ENCODE measurements at places on chromosomes 16 and 17.

DNA sequence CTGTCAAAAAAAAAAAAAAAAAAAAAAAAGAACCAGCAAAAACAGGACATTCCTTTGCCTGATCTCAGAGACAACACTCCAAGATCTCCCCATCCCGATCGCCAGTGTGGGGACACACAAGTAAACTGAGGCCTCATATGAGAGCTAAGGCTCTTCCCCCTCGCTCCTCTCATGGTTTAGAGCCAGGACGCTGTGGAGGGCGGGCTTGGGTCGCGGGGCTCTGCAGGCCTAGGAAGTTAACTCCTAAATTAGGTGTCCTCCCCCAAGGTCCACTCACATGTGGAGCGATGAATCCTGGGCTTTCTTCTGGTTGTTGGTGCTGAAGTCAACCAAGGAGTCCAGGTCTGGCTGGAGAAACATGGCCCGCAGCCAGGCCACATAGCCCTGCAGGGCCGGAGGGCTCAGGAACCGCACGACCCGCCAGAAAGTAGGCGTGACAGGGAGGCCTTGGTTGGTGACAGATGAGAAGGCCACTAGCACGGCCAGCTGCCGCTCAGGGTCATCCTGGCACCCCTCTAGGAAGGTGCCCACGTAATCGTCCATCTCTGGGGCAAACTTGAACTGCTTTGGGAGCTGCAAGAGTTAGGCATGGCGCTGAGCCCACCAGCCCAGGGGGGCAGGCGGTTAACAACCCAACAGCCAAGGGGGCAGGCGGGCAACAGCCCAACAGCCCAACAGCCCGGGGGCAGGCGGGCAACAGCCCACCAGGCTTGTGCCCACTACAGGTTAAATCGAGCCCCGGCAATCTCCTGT lies 5.2 kb downstream of the MYBBP1A start:
- no peak for DNase-seq

GRCh38 chr17:34579017-34579946 lies at the start of gene TMEM132E:
TSS of gene TMEM132E (plus strand) at chr17:34579582. CDS start at chr17:34581077, 1,495 bp downstream.
- peak; percentile 80 for DNase-seq

GRCh38 chr17:879546-880442 lies 97.6 kb downstream of the MRM3 start:
- DNase-seq = peak; percentile 98

- DNase-seq = no peak
Measured at GRCh38 chr16:88585927-88586581, 15.9 kb downstream of the ZC3H18 start.

GRCh38 chr16:10662212-10662611 lies 32.5 kb downstream of the TEKT5 start:
- DNase-seq = no peak

DNA sequence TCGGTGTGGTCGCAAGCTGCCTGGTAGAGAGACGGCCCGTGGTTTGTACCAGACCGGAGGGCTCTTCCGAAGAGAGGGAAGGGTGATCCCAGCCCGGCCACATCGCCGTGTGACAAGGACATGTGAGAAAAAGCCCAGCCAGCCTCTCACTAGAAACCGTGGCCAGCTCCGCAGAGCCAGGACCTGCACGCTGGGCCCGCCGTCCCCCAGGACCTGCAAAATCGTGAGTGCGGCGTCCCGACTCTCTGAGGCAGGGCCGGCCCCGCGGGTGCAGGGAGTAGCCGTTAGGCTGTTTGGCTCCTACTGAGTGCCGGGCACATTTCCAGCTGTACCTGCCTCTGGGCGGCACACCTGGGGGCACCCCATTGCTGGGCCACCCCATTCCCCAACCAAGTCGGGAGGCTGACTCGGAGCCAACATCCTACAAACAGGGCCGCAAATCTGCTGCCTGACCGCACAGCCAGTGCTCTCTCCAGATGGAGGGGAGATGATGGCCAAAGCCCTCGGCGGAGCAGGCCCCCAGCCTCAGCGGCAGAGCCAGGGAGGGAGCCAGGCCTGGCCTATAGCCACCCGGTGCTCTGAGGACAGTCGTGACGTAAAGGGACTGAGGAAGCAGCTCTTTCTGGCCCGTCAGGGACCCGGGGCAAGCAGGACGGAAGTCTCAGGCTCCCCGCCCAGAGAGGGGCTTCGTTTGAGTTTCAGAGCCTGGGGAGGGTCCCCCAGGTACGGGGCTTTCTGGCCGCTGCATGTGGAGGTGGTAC lies 33.6 kb upstream of the PABPN1L start:
- DNase-seq = no peak

- DNase-seq = peak; percentile 94
Measured at GRCh38 chr17:81838753-81839255, 4.0 kb upstream of the PPP1R27 start.

- DNase-seq = no peak
Measured at GRCh38 chr17:49436174-49436573, 21.5 kb upstream of the PHB1 start.

DNA sequence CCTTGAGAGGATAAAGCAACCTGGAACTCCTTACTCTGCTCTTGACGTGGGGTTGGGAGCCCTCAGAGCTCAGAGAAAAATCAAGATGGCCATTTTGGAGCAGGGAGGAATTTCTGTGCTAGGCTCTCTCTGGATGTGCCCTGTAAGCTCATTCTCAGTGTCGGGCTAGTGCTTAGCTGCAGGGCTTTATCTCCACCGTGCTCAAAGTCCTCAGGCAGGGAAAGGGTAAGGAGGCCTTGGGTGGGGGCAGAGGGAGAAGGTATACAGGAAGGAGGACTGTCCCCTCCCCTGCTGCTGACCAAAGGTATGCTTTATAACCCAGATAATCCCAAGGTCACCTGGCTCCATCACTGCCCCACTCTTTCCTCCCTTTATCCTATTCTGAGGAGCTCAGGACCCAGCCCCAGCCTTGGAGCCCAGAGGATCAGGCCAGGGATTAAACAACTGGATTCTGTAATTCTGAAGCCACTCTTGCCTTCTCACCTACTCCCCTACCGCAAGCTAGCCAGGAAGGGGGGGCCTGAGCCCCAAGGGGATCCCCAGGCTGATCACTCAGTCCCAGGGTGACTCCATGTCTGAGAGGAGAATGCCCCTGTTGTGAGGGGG lies 1.1 kb downstream of the DHRS11 start:
- peak; percentile 40 for DNase-seq

DNA sequence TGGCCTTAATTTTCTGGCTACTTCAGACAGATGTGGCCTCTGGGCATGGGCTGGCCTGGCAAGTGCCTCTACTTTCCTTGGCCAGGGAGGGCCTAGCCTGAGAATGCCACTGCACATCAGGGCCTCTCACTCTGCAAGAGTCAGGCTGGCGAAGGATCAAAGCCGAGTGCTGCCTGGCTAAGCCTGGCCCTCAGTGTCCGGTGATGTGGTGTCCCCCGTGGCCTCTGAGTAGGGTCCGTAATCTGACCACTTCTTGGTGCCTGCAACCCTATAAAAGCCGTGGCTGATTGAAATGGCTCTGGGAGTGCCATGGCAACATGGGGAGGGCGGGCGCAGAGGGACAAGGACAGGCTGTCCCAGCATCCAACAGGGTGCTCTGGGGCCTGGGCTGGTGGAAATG lies 30.2 kb downstream of the TBX4 start:
- peak; percentile 55 for DNase-seq

DNA sequence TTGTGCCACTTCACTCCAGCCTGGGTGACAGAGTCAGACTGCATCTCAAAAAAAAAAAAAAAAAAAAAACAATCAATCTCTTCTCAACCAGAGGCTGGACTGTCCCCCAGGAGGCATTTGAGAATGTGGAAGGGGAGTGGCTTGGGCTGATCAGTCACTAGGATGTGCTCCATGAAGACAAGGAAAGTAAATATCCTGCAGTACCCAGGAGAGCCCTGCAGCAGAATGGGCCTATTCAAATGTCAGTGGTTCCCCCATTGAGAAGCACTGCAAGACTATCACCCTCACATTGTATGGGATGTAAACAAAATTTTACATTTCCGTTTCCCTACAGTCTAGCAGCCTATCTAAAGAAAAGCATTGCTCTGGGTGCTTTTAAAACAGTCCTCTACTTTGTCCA lies 70.3 kb downstream of the DNAH9 start:
- no peak for DNase-seq

GRCh38 chr16:15415511-15415985 lies 18.8 kb upstream of the BMERB1 start:
- no peak for DNase-seq

- DNase-seq = no peak
Measured at GRCh38 chr16:49754495-49755312, 101.2 kb downstream of the ZNF423 start.

GRCh38 chr17:42456223-42457106 lies 2.2 kb upstream of the ATP6V0A1 start:
- no peak for DNase-seq

DNA sequence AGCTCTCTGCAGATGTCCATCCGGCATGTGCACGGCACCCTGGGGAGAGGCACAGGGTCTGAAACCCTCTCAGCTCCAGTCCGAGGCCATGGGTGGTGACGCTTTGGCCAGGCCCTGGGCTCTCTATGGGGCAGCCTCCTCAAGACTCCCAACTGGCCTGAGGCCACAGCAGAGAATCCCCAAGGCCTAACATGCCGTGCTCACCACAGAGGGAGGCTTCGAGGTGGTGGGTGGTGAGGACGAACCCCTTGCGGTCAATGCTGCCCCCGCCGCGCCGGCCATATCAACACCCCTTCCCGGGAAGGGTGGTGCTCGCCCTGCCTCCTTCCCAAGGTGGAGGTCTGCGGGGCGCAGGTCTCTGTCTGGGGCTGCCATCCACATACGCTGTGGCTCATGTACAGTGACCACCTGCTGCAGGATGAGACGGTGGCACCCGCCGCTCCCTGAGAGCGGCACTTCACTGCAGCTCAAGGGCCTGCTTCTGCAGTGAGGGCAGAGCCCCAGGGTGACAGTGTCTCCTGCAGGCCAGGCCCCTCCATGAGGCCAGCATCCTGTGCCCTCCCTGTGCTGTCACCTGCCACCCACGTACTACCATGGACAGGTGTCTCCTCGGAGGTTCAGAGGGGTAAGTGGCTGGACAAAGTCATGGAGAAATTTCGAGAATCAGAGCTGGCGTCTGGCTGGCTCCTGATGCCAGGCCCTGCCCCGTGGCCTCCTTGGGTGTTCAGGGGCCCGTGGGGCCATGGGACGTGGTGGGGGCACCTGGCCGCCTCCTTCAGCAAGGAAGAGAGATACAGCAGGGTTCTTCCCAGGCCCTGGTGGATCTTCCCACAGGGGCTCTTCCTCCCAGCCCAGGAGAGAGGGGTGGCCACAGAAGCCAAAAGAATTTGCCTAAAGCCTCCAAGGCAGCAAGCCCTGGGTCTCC lies 54.6 kb upstream of the ACSF3 start:
- DNase-seq = no peak

DNA sequence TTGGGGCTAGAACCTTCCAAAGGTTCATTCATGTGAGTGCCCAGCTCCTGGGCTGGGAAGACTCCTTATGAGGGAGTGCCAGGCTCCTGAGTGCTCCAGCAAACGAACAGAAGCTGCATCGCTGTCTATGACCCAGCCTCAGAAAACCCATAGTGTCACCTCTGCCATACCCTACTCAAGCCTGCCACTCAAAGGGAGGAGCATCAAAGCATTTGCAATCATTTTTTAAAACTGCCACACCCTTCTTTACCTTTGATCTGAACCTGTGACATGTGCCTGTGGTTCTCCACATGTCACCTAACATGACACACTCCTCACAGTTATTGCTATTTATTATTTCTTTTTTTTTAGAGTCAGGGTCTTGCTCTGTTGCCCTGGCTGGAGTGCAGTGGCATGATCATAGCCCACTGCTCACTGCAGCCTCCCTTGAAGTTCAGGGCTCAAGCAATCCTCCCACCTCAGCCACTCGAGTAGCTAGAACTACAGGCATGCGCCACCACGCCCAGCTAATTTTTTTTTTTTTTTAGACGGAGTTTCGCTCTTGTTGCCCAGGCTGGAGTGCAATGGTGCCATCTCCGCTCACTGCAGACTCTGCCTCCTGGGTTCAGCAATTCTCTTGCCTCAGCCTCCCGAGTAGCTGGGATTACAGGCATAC lies 7.3 kb upstream of the KDM8 start:
- DNase-seq = no peak

DNA sequence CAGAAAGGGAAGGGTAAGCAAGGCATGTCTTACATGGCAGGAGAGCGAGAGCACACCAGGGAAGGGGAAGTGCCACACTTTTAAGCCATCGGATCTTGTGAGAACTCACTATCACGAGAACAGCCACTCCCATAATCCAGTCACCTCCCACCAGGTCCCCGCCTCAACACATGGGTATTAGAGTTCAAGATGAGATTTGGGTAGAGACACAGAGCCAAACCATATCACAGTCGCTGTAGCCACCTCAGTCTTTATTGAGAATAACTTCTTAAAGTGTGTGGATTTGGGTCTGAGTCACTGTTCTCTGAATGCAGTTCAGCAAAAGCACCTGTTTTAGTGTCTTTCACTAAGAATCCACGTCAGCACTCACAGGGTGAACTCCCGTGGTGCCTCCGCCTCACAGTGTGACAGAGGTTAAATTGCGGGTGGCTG lies 195.2 kb upstream of the CHMP6 start:
- no peak for DNase-seq

GRCh38 chr16:74795104-74795503 lies 20.5 kb upstream of the FA2H start:
- DNase-seq = no peak

- DNase-seq = no peak
Measured at GRCh38 chr16:69204172-69204571, 17.2 kb downstream of the SNTB2 start.

DNA sequence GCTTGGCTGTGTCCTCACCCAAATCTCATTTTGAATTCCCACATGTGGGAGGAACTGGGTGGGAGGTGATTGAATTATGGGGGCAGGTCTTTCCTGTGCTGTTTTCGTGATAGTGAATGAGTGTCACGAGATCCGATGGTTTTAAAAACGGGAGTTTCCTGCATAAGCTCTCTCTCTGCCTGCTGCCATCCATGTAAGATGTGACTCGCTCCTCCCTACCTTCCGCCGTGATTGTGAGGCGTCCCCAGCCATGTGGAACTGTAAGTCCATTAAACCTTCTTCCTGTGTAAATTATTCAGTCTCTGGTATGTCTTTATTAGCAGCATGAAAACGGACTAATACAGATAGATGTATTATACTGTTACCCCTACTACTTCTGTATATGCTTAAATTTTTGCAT lies 3.6 kb downstream of the SPATA33 start:
- no peak for DNase-seq

DNA sequence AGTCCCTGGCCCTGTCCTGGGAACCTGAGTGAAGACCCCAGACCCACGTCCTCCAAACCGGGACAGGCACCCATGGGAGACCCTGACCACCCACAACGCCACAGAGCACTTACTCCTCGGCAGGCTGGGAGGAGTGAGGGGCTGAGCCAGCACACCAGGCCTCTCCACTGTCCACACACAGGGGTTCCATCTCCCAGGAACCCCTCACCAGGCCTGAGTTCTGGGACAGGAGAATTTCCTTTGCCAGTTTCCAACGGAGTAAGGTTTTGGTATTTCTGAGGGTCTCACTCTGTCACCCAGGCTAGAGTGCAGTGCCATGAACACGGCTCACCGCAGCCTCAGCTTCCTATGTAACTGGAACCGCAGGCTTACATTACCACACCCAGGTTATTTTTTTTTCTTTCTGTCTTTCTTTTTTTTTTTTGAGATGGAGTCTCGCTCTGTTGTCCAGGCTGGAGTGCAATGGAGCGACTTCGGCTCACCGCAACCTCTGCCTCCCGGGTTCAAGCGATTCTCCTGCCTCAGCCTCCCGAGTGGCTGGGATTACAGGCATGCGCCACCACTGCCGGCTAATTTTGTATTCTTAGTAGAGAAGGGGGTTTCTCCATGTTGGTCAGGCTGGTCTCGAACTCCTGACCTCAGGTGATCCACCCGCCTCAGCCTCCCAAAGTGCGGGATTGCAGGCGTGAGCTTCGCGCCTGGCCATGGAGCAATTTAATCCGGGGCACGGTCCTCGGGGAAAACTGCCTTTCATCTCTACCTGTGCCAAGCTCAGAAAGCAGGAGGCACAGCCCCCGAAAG lies 1.6 kb downstream of the PGAP6 start:
- DNase-seq = no peak

Measured in islet precursor cell (in vitro differentiated cells).